Cardiac muscle cell (in vitro differentiated cells and primary cell): ENCODE measurements at places on chromosomes 2 and 18.

GRCh38 chr2:187008111-187008510 is 159.1 kb upstream of the ZSWIM2 start:
- no peak for DNase-seq
- no peaks in the 10 kb centered on the region for H3K36me3 ChIP-seq

DNA sequence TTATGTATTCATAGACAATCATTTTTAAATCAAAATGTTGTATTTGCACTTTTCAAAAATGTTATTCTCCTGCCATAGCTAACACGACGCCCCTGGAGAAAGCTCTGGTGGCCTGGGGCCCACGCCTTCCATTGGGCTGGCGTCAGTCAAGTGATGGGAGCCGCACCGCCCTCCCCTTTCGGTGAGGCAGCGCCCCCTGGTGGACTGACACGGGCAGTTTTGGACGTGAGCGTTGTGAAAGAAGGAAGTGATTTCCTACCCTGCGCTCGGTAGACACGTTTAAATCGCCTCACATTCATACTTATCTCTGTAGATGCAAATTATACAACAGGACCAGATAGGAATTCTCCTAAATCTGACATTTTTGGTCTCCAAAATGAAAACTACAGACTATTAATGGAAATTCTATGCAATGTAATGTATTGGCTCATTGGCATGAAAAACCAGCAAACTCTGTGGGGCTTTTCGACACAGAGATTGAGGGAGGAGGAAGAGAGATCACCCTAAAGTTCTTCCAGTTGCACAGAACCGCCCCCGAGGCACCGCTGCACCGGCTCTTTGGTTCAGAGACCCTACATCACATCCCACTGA is 326.2 kb upstream of the SOX11 start:
- peak; percentile 86 for DNase-seq
- no peaks in the 10 kb centered on the region for H3K36me3 ChIP-seq
- no peaks in the 10 kb centered on the region for H3K4me1 ChIP-seq
- no peaks in the 10 kb centered on the region for H3K27me3 ChIP-seq

GRCh38 chr2:108776475-108776874 is 10.1 kb upstream of the CCDC138 start:
- no peak overlapping the region for H3K27ac ChIP-seq
- no peak overlapping the region for H3K4me3 ChIP-seq

DNA sequence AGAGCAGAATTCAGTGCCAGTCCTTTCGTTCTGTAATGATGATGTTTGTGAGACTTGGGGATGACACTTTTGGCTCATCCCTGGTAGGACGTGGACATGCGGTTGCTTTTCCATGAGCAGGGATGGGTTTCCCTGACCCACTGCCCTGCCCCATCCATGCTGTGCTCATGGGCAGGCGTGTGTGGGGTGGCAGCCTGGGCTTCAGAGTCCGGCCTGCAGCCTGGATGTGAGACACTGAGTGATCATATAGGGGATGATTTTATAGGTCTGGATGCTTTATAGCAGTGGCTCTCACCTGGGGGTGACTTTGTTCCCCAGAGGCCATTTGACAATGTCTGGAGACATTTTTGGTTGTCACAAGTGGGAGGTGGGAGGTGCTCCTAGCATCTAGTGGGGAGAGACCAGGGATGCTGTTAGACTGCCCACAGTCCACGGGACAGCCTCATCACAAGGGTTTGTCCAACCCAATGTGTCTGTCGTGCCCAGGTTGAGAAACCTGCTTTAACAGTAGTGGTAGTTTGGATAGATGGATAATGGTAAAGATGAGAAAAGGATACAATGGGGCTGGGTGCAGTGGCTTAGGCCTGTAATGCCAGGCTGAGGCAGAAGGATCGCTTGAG is 38.9 kb downstream of the LDLRAD4 start:
- H3K4me1 ChIP-seq = peaks cover 4% of the 10 kb centered on the region
- no peaks in the 10 kb centered on the region for H3K27me3 ChIP-seq
- DNase-seq = no peak

DNA sequence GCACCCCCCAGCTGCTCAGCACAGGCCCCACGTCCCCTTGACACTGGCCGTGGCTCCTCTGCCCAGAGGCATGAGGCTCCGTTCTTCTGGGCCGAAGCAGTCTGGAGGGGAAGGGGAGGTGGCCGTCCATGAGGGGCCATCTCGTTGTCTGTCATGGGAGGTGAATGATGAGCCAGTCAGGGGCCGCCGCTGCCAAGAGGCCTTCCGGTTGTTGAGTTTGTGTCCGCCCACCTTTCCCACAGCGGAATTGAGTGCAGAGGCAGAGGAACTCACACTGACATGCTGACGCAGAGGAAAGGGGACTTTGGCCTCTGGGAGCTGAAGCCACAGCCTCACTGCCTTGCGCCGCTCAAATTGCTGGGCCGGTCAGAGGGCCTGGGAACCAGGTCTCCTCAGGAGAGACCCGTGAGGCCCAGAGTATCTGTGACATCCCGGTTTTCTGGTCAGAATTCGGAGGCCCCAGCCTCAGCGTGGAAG is 268.4 kb downstream of the ATAD2B start:
- H3K27ac ChIP-seq = no peak overlapping the region
- H3K27me3 ChIP-seq = peaks cover 7% of the 10 kb centered on the region
- H3K36me3 ChIP-seq = no peaks in the 10 kb centered on the region

DNA sequence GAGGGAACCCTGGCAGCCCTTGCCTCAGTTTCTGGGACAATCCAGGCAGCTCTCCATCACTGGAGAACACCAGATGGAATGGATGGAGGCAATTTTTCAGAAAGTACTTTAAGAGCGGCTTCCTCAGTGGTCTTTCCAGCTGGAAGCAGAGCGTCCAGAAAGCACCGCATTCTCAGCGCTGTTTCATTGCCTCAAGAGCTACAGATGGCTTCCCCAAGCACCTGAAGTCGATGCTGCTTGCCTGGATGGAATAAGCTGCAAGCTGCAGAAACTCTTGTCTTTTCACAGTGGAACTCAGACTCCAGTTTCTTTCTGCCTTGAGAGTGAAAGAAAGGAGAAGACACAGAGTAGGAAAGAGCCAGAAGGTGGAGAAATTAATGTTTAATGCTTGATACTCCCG is 766.9 kb downstream of the TDRD15 start:
- no peaks in the 10 kb centered on the region for H3K27me3 ChIP-seq
- H3K36me3 ChIP-seq = no peaks in the 10 kb centered on the region
- no peak for DNase-seq

- peak overlapping the region; percentile 59 for H3K27ac ChIP-seq
- no peaks in the 10 kb centered on the region for H3K27me3 ChIP-seq
- DNase-seq = no peak
- H3K4me1 ChIP-seq = peaks cover 37% of the 10 kb centered on the region
These were observed 240.5 kb downstream of the MREG start for GRCh38 chr2:215772634-215773563.

- peaks cover 59% of the 10 kb centered on the region for H3K27me3 ChIP-seq
- no peaks in the 10 kb centered on the region for H3K36me3 ChIP-seq
- no peak overlapping the region for H3K27ac ChIP-seq
- H3K4me1 ChIP-seq = peaks cover 6% of the 10 kb centered on the region
These were observed 476 bp downstream of the VSNL1 start for GRCh38 chr2:17540813-17541530.

DNA sequence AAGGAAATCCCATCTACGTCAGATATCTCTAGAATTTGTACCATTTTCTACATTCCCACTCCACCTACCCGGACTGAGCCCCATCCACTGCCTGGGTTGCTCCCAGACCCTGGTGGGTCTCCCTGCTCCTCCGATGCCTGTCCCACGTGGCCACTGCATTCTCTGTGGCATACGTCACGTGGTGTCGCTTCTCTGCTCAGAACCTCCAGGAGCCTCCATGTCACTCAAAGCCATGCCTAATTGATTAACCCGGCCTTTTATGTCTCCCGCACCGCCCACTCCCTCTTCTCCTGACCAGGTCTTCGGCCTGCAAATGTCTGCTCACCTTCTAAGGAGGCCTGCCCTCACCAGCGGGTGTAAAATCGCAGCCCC is 176.6 kb downstream of the HDAC4 start:
- H3K36me3 ChIP-seq = no peaks in the 10 kb centered on the region
- no peak overlapping the region for H3K27ac ChIP-seq
- H3K4me1 ChIP-seq = peaks cover 15% of the 10 kb centered on the region
- DNase-seq = no peak

- DNase-seq = peak; percentile 66
- peaks cover 55% of the 10 kb centered on the region for H3K4me1 ChIP-seq
- H3K4me3 ChIP-seq = no peak overlapping the region
- no peaks in the 10 kb centered on the region for H3K36me3 ChIP-seq
- H3K27me3 ChIP-seq = no peaks in the 10 kb centered on the region
These were observed 20.9 kb downstream of the MAP4K3 start for GRCh38 chr2:39416140-39416539.

- peaks cover 6% of the 10 kb centered on the region for H3K4me1 ChIP-seq
- no peak overlapping the region for H3K4me3 ChIP-seq
- no peaks in the 10 kb centered on the region for H3K36me3 ChIP-seq
- H3K27ac ChIP-seq = no peak overlapping the region
- no peaks in the 10 kb centered on the region for H3K27me3 ChIP-seq
- no peak for DNase-seq
These were observed 231.2 kb downstream of the CYRIA start for GRCh38 chr2:16434393-16434792.

DNA sequence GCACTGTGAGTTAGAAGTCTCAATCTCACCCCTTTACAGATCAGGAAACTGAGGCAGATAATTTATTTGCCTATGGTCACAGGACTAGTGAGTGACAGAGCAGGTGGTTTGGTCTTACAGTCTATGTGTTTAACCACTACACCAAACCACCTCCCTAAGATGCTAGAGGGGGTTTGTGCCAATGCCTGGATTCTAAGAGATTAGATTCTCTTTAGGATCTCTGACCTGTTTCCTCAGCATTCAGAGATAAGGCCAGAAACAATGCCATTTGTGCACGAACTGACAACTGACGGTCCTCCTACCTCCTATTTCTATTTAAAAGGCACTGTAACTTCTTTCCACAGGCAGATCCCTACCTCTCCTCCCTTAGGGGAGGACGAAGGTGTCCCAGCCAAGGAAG is 2.3 kb upstream of the SLC20A1 start:
- no peak overlapping the region for H3K27ac ChIP-seq
- no peaks in the 10 kb centered on the region for H3K27me3 ChIP-seq
- DNase-seq = no peak
- H3K36me3 ChIP-seq = no peaks in the 10 kb centered on the region
- no peak overlapping the region for H3K4me3 ChIP-seq
- H3K4me1 ChIP-seq = peaks cover 8% of the 10 kb centered on the region

DNA sequence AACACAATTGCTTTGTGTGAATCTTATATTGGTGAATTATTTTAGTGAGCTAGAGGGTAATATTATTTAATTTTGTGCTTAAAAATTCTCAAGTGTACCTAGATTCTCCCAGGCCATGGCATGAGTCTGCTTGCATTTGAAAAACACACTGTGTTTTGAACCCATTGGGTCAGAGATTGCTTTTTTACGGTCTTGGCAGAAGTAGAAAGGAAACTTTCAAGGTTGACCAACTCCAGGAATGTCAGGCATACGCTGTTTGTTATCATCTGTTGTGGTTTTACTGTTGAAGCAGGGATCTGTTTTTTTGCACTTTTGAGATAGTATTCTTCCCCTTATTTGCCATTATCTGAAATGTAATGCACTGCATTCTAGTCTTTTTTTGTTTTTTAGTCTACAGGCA is 377.4 kb downstream of the RPRM start:
- DNase-seq = peak; percentile 11
- H3K36me3 ChIP-seq = no peaks in the 10 kb centered on the region
- no peaks in the 10 kb centered on the region for H3K27me3 ChIP-seq
- H3K4me3 ChIP-seq = no peak overlapping the region
- no peak overlapping the region for H3K27ac ChIP-seq

GRCh38 chr2:9299161-9300100 is 92.8 kb downstream of the ASAP2 start:
- H3K27me3 ChIP-seq = no peaks in the 10 kb centered on the region
- DNase-seq = peak; percentile 30
- peaks cover 25% of the 10 kb centered on the region for H3K4me1 ChIP-seq
- no peaks in the 10 kb centered on the region for H3K36me3 ChIP-seq

GRCh38 chr18:378079-378478 is 110.2 kb upstream of the THOC1 start:
- H3K4me1 ChIP-seq = peaks cover 3% of the 10 kb centered on the region
- no peak overlapping the region for H3K27ac ChIP-seq
- no peaks in the 10 kb centered on the region for H3K36me3 ChIP-seq
- no peak for DNase-seq
- H3K27me3 ChIP-seq = no peaks in the 10 kb centered on the region
